CD4-positive, alpha-beta T cell treated with Interleukin-21 for 1 hour (primary cell): ENCODE measurements at places on chromosomes 4 and X.
A peak's percentile ranks its signal among the peaks of the same experiment; 100 is the strongest.

- no peak for DNase-seq
Observed at GRCh38 chrX:77749695-77750094, 36.3 kb downstream of the ATRX start.

- no peak for DNase-seq
Observed at GRCh38 chr4:119774840-119775239, 146.2 kb upstream of the PDE5A start.

DNA sequence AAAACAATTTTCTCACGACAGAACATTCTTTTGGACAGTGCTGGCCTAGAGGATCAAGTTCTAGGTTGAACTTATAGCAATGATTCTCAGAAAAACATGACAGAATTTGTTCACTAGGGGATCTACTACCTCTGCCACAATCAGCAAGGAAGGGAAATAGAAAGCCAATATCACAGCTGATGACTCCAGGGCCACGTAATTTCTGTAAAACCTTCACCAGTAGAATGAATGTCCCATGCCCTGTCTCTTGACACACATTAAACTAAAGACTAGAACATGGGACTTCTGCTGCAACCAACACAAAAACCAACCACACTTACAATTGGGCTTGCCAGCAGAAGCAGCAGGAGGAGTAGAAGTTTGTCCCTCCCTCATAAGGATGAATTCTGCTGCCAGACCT is 86.0 kb upstream of the NPFFR2 start:
- no peak for DNase-seq

DNA sequence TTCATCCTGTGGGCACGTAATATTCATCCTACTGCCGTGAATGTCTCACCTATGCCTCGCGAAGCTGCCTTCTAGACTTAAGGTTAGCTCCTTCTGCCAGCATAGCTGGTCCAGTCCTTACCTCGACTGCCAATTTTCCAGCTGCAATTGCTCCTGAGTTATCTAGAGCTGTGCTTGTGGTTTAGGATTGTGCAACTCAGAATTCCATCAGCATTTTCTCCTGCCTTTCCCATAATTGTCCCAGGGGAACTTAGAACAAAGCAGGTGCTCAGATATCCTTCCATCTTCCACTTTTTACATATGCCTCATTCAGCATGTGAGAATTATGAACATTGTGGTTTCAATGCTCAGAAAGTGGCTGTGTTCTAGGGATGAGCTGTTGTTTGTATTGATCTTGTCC is 131.4 kb upstream of the ADGRL3 start:
- DNase-seq = no peak

DNA sequence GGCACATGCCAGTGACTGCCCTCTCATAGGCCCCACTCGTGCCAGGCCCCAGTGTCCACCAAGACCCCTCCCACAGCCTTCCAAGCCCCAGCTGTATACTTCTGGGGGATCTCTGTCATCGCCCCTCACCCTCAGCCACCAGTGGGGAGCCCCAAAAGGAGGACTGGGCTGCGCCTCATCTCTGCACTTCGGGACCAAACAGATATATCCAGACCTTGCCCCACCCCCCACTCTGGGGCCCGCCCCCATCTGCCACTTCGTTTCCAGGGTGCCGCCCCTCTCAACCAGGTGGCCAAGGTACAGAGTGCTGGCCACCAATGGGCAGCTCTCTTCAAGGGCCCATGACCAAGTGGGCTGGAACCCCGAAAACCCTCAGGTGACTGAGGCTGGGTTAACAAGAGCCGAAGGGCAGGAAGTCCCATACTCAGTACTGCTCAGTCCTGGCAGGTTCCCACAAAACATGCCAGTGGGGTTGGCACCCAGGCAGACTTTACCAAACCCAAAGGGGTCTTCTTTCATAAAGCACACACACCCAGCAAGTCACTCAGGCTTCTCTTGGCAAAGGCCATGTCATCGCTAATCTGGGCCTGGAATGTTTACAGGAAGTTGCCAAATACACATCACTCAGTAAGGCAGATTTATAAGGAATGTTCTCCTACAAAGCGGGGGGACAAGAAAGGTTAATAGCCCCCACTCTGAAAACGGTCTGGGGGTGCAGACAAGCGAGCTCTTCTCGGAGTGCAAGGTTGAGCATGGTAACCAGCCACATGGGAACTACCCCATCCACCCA is 4.4 kb downstream of the ZFYVE28 start:
- DNase-seq = peak; percentile 65

DNA sequence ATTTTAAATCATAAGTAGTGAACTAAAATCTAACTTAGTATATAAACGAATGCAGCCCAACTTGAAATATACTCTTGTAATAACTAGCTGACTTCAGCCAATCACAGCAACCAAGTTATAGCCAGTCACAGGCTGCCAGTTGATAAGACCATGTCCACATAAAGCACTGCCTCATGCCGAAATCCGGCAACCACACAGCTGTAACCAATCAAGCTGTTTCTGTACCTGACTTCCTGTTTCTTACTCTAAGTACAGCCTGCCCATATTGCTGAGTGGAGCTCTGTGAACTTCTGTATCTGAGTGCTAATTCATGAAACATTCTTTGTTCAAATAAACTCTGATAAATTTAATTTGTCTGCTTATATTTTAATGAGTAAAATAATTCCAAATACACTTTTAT is 805.3 kb upstream of the EPHA5 start:
- no peak for DNase-seq

- DNase-seq = no peak
Observed at GRCh38 chrX:51955200-51955599, 61.8 kb downstream of the MAGED1 start.

GRCh38 chr4:16289897-16290554 is 63.8 kb upstream of the TAPT1 start:
- DNase-seq = peak; percentile 32

DNA sequence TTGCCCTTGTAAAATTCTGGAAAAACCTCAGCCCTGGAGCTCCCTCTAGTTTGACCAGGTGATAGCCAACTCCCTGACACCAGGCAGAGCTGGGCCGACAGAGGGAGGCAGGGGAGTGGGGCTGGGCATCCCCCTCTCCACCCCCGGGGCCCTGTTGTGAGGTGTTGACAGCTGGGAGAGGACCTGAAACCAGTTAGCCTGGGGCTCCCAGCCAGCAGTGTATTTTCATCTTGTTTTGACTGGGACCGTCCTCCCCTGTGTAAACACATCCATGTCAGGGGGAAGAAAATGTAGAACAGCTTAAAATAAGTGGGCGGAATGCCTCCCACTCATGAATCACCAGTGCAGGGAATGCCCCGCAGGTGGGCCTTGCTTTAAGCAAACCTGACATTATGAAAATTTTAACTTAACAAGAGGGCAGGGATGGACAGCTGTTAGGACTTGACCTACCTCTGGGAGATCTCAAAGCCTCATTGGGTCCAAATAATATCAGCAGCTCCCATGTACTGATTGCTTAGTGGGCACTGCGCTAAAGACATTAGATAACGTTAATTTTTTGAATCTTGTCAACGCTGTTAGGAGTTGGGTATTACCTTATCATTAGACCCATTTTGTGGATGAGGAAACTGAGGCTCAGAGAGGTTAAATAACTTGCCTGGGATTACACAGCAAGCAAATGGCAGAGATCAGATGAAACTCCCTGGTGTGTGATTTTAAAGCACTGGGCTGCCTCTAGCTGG is 45.9 kb downstream of the TSC22D3 start:
- DNase-seq = no peak

- DNase-seq = no peak
Observed at GRCh38 chr4:182451441-182451840, 208.2 kb downstream of the TENM3 start.

DNA sequence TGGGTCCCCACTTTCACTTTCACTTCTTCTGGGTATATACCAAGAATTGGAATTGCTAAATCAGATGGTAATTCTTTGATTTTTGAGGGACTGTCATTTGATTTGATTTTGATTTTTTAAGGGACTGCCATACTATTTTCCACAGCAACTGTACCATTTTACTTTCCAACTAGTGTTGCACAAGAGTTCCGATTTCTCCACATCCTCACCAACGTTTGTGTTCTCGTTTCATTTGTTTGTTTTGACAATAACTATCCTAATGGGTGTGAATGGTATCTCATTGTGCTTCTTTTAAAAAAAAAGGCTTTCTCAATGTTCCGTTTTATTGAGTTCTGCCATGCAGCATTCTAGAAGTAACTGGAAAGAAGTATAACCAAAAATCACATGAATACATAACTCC is 62.6 kb downstream of the C4orf46 start:
- no peak for DNase-seq

GRCh38 chrX:112834031-112834845 is 6.4 kb downstream of the AMOT start:
- no peak for DNase-seq

- DNase-seq = no peak
Observed at GRCh38 chrX:16797841-16798240, 11.6 kb downstream of the TXLNG start.

DNA sequence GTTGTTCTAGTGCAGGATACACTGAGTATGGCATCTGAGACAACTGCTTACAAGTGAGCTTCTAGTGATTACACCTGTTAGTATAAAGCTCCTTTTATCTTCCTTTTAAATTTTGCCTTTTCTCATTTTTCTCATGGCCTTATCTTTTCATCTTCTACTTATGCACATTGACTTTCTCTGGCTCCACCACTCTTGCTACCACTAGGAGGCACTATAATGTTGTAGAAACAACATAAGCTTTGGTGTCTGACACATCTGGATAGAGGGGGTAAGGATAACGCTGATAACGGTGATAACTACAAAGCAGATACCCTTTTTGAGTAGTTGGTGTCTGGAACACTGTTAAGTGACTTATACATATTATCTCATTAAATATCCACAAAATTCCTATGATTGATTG is 187.4 kb upstream of the TEX13C start:
- no peak for DNase-seq

DNA sequence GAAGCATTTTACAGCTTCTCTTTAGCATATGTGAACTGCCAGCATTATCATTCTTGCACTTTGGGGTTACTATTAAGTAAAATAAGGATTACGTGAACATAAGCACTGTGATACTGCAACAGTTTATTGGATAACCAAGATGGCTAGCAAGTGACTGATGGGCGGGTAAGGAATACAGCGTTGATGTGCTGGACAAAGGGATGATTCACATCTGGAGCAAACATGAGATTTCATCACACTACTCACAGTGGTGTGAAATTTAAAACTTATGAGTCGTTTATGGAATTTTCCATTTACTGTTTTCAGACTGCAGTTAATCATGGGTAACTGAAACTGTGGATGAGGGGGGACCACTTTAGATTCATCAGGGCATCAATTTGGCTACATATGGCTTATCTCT is 16.0 kb downstream of the NBDY start:
- no peak for DNase-seq

GRCh38 chrX:53319614-53320542 is 38.5 kb upstream of the IQSEC2 start:
- no peak for DNase-seq

DNA sequence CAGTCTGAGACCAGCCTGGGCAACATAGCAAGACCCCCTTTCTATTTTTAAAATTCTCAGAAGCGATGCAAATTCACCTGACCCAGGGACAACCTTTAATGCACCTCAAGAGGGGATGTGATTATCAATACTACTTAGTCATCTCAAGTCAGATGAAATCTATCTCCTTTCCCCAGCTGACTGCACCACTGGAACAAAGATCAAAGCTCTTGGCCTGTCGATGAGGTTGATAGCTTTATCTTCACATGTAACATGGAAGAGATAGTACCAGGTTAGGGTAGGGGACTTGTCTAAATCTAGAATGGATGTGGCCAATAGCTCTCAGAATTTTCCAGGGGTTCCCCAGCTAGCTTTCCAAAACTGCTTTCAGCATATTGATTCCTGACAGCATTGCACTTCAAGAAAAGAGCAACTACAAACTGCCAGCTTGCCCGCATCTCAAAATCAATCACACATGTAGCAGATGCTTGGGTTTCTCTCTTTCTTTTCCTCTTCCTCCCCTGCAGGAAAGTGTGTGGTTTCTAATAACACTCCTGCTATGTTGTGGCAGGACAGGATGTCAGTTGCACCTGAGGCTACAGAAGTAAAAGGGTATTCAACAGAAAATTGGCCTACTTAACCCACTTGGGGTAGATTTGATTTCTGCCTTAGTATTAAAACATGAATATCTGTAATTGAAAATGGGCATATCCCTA is 12.2 kb upstream of the TMEM164 start:
- DNase-seq = no peak

GRCh38 chrX:78673246-78673645 is 14.1 kb upstream of the RTL3 start:
- DNase-seq = no peak

DNA sequence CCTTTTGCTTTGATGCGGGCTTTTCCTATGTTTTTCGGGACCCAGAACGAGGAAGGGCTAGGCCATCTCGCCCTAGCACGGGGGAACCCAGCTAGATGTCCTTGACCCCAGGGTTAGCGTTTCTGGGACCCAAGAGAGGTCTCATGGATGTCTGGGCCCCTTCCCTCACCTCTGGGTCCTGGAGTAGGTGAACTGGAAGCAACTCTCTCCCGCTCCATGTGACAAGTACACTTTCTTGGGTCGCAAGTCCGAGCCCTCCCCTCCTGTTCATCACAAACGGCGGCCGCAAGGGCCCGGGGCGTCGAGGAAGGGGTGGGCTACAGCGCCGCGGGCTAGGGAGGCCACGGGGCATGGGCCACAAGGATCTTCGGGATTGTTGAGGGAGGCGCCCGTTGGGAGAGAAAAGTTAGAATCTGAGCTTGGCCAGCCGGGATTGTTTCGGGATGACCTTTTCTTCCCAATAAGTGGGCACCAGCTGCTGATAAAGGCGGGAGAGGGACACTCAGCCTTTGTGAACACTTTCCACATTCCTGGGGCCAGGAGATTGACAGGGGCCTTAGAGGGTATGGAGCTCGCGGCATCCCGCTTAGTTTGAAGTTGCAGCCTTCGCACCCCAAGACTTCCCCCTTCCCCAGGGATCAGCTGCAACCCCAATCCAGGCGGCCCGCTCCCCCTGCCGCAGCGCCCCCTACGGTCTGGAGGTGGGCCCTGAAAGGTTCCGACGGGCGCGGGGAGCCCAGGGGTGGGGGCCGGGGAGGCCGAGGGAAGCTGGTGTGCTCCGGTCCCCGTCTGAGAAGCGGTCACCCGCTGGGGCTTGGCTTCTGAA is 136.9 kb upstream of the ZIC3 start:
- no peak for DNase-seq

GRCh38 chr4:153523164-153523796 is 57.1 kb downstream of the TMEM131L start:
- DNase-seq = no peak

- no peak for DNase-seq
Observed at GRCh38 chrX:20237864-20238263, 28.8 kb downstream of the RPS6KA3 start.

- no peak for DNase-seq
Observed at GRCh38 chrX:151019856-151020255, 36.7 kb downstream of the HMGB3 start.
